ENCODE measurements at places on chromosomes 7 and 10.

DNA sequence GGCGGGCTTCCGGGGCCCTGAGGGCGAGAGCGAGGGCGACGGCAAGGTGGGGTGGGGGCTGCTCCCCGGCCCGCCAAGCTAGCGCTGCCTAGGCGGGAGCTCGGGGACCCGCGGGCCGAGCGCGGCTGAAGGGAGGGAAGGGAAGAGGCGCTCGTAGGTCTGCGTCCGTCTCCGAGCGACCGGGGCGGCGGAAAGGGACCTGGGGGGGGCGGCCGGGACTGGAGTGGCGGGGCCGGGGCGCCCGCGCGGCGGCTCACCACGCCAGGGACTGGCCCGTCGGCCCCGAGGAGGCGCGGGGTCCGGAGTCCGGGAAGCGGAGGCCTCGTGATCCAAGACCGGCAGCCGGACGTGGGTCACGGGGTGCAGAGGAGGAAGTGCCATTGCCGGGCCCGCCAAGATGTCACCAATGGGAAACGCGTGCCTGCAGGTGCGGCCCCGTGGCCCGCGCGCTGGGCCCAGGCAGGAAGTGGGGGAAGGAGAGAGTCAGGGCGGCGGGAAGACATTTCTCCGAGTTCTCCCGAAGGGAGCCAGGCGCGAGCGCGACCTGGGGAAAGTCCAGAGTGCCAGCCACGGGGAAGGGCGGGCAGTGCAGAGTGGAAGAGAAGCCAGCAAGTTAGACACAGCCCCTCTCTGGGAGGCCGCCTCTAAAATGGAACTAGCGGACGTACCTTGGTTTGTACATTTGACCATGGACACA, 11.9 kb downstream of the HNRNPF start:
- DNase-seq = peak; percentile 64

DNA sequence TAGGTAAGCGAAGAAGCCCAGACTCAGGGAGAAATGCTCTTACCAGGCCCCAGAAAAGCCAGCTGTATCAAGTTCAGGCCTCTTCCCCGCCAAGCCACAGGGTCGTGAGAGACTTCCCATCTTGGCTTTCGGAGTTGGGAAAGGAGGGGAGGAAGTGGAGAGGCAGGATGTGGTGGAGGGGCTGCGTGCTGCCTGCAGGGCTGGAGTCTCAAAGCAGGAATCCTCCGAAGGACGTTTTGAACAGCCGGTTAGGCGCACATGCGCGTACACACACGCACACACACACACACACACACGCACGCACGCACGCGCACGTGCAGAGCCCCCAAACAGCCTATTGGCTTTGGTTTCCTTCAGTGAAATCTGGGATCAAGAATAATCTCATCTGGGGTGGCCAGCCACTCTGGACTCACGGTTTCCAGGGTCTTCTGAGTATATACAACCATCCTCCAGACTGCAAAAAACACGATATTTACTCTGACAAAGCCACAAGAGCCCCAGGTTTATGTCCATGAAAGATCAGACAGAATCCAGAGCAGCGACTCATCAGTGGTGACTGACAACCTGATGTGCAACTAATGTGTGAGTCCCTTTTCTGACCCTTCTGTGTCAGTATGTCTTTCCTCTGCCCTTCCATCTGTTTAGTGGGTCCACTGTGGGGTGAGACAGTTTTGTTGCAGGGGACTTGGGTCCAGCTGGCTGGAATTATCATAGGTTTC, 115.0 kb upstream of the ZNF438 start:
- DNase-seq = no peak

GRCh38 chr10:51425431-51425830, 274.0 kb downstream of the CSTF2T start:
- no peak for DNase-seq

DNA sequence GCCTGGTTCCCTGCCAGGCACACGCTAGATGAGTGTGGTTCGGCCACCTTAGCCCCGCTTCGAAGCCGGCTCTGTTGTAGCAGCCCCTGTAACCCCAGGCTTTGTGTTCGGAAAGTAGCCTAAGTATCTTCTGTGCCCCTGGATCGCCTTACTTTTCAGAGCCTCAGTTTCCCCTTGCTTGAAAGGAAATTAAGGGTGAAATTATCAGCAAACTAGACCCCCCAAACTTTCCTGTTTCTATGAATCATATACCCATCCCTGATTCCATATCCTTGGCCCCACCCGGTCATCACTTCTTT, 312 bp downstream of the PDCD11 start:
- no peak for DNase-seq

GRCh38 chr7:16587129-16587528, 58.4 kb downstream of the ANKMY2 start:
- DNase-seq = no peak

GRCh38 chr10:100693821-100694220, 51.6 kb upstream of the PAX2 start:
- DNase-seq = no peak

DNA sequence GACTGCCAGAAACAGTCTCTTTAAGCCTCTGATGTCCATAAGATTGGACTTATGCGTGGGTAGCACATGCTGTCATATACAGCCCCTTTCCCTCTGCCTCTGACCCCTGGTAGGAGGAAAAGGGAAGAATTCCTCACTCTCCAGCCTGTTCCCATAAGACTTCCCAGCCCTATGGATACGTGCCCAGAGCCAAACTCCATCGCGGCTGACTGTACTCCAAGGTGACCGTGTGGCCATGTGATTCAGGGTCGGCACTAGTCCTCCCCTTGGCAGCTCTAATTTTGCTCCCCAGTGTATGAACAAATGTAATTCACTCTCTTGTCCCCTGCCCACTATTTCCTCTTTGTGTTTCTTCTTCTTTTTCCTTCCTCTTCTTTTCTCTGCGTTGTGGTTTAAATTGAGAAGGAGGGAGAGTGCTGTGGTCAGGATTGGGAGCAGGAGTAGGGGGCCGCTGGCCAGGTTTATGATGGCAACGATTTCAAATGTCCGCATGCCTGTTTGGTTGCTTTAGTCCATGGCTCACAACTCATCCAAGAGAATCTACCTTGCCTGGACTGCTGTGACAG, 43.8 kb downstream of the PRLHR start:
- no peak for DNase-seq

GRCh38 chr7:1915956-1916600, 246.0 kb downstream of the ELFN1 start:
- DNase-seq = no peak

DNA sequence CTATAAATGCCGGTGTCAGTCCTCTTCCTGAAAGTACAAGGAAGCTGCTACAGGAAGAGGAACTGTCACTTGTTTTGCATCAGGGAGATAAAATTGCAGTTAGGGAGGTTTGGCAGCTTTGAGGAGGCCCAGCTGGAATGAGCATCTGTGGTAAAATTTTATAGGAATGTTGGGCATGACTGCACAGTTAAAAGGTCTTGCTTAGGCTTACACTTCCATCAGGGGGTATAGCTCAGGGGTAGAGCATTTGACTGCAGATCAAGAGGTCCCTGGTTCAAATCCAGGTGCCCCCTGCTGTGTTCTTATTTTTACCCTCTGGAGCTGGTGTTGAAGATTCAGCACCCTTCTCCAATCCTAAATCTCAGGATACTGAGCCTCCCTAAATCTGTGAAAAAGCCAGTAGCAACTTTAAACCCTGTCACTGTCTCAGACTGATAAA, 65.9 kb downstream of the ZNF467 start:
- DNase-seq = no peak

GRCh38 chr7:44310221-44310848, 15.1 kb downstream of the CAMK2B start:
- no peak for DNase-seq

DNA sequence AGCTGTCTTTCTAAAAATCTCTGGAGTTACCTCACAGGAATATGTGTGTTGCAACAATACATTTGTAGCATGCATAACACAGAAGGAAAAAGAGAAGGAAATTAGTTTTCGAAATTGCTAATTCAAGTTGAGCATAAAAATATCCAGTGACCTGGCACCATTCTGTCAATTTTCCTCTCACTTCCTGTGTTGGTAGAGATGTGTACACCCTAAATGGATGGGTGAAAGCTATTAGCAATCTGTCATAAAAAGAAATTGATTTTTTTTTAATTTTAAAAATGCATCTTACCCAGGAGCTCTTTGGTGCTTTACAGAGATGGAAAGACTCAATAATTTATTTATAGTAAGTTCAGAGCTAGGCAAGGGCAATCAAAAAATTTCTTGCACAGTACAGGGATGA, 333.3 kb upstream of the TMEM229A start:
- DNase-seq = no peak

DNA sequence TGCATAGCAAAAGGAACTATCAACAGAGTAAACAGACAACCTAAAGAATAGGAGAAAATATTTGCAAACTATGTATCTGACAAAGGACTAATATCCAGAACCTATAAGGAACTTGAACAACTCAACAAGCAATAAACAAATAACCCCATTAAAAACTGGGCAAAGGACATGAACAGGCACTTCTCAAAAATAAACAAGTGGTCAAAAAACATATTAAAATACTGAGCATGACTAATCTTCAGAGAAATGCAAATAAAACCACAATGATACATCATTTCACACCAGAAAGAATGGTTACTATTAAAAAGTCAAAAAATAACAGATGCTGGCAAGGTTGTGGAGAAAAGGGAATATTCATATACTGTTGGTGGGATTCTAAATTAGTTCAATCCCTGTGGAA, 17.1 kb downstream of the MAGI2 start:
- no peak for DNase-seq

GRCh38 chr7:29574659-29575058, 11.0 kb downstream of the PRR15 start:
- no peak for DNase-seq

GRCh38 chr10:63573068-63573697, 52.0 kb downstream of the REEP3 start:
- DNase-seq = no peak

DNA sequence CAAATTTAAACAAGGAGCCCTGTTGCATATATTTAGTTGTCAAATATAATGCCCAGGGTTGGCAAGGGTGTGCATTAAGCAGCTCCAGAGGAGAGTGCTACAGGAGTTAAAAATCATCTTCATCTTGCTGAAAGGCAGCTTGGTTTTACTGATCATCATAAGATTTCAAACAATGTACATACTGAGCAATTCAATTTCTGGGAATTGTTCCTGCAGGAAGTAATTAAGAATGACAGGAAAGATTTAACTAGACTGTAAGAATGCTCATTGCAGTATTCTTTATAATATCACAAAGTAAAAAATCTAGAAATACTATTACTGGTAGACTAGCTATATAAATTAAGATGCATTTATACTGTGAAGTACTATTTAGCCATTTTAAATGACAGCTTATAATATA, 153.6 kb downstream of the DYNC1I1 start:
- no peak for DNase-seq

DNA sequence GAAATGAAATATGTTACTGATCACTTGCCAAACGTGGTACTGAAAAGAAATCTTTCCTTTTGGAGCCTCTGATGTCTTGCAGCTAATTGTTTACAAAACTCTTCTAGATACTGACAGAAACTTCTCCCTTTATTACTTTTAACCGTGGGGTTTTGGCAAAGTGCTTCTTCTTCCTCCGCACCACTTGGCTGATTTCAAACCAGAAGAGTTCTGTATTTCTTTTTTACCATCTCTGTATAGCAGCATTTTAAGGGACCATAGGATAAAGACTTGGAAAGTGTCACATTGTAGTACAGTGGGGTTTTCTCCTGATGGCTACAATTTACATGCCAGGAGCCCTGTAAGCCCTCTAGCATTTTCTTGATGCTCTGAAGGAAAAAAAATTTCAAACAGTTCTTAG, 21.9 kb upstream of the CREB5 start:
- no peak for DNase-seq

DNA sequence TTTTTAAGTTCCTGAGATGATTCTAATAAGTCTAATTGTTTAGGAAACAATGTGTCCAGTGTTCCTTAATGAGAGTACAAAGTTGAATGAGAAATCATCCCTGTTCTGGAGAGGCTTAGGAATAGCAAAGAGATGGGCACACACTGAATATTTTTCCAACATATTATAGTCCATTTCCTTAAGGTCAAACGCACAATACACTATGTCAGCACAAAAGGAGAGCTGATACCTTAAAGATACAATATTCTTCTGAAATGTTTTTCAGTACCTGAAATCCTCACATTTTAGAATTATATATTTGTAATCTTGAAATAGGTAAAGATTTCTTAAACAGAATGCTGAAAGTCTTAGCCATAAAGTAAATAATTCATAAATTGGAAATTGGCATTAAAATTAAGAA, 183.2 kb downstream of the GRM3 start:
- no peak for DNase-seq

- no peak for DNase-seq
Measured at GRCh38 chr10:31927565-31927883, 1.1 kb downstream of the ARHGAP12 start.

DNA sequence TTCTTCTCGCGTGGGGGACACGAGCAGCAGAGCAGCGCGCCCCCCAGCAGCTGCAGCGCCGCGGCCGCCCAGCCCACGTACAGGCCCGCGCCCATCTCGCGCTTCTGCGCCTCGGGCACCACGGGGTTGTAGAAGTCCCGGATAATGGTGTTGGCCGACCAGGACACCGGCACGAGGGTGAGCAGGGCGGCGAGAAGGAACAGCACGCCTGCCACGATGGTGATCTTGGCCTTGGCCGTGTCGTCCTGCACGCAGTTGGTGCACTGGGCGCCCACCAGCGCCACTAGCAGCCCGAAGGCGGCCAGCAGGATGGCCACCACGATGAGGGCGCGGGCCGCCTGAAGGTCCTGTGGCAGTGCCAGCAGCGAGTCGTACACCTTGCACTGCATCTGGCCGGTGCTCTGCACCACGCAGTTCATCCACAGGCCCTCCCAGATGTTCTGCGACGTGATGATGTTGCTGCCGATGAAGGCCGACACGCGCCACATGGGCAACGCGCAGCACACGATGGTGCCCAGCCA, 529 bp downstream of the CLDN3 start:
- no peak for DNase-seq

GRCh38 chr10:99461230-99461629, 30.8 kb upstream of the GOT1 start:
- no peak for DNase-seq

- no peak for DNase-seq
Measured at GRCh38 chr10:122974023-122974422, 6.2 kb upstream of the PSTK start.

GRCh38 chr7:45414226-45414625, 159.9 kb upstream of the ADCY1 start:
- no peak for DNase-seq

DNA sequence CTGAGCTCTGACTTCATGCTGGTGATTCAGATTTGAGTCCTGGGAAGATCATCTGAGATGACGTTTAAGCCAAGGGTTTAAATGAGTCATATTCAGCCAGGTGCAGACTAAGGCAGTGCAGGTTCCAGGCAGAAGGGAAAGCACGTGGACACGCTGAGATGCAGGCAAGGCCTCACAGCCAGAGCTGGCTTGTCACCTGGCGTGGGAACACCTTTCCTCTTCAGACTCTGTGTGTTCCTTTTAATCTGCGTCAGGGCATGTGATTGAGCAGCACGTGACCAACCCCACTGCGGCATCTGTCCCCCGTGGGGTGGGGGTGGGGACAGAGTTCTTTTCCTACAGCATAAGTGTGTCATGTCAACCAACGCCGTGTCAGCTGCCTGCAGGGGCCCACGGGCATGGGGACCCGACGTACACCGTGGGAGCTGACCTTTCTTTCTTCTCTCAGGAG, 10.7 kb upstream of the IDI2 start:
- peak; percentile 33 for DNase-seq

All from activated T-helper 9 cell treated with anti-CD3 and anti-CD28 coated beads, Interleukin-2, amount 50 U/mL, for 16 hours (primary cell).